Stimulated activated CD8-positive, alpha-beta memory T cell treated with anti-CD3 and anti-CD28 coated beads, Interleukin-15, amount 100 ng/mL, for 24 hours (primary cell): ENCODE measurements at places on chromosomes 2 and 18.

GRCh38 chr2:69055688-69056470, 42.9 kb downstream of the ANTXR1 start:
- DNase-seq, result no peak

DNA sequence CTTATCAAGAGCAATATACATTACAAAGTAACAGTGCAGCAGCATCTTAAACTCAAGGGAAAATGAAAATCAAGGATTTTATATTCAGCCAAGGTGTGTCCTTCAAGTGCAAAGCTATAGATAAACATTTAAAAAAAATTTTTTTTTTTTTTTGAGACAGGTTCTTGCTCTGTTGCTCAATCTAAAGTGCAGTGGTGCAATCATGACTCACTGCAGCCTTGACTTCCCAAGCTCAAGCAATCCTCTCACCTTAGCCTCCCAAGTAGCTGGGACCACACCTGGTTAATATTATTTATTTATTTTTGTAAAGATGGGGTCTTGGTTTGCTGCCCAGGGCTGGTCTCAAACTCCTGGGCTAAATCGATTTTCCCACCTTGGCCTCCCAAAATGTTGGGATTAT, 9.0 kb downstream of the CDKL4 start:
- no peak for DNase-seq

DNA sequence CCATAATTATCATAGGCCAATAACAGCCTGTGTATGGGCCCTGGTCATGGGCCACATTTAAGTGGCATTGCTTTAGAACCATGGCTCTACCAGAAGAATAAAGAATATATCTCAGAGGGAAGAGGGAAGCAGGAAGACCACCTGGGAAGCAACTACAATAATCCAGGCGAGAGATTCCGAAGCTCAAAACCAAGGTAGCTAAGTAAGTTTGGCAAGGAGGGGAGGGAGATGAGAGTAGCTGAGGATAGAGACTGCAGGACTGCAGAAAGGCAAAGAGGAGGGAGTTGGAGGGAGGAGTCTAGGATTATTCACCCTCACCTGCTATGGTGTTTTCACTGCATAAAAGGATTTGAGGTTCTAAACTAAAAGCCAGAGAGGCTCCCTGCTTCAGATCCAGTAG, 293.5 kb downstream of the SETBP1 start:
- no peak for DNase-seq

DNA sequence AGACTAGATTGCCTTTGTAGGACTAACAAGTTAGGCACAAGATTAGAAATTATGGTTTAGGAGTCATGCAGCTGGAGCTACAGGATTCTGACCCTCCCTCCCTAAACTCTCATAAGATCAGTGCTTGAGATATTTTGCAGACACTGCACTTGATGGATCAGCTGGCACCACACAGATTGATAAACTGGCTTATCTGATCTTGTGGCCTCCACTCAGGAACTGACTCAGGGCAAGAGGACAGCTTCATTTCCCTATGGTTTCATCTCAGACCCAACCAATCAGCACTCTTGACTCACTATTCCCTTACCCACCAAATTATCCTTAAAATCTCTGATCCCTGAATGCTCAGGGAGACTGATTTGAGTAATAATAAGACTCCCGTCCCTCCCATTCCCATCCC, 152.3 kb downstream of the DIS3L2 start:
- no peak for DNase-seq

GRCh38 chr18:76697441-76697901, 124.9 kb upstream of the ZNF236 start:
- DNase-seq, result no peak

GRCh38 chr2:73897934-73898333, 5.1 kb downstream of the ACTG2 start:
- DNase-seq, result no peak

DNA sequence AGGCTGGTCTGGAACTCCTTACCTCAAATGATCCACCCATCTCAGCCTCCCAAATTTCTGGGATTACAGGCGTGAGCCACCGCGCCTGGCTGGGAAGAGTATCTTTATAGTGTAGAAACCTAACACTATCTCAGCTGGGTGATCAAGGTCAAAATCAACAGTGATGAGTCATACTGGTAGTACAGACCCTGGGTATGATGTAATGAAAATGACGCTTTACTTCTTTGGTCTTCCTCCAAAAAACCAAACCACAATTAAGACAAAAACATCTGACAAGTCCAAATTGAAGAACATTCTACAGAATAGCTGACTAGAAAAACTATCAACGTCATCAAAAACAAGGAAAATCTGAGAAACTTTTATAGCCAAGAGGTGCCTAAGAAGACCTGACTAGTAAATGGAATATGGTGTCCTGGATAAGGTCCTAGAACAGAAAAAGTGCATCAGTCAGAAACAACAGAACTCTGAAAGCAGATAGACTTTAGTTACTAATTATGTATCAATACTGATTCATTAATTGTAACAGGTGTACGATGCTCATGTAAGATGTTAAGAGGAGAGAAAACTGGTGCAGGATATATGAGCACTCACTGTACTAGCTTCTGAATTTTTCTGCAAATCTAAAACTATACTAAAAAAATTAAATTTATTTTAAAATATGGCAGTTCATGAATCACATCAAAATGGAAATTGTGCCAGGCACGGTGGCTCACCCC, 25.4 kb downstream of the PDCL3 start:
- no peak for DNase-seq

- no peak for DNase-seq
These were observed 35.4 kb downstream of the STAT4 start for GRCh38 chr2:191115391-191115790.

DNA sequence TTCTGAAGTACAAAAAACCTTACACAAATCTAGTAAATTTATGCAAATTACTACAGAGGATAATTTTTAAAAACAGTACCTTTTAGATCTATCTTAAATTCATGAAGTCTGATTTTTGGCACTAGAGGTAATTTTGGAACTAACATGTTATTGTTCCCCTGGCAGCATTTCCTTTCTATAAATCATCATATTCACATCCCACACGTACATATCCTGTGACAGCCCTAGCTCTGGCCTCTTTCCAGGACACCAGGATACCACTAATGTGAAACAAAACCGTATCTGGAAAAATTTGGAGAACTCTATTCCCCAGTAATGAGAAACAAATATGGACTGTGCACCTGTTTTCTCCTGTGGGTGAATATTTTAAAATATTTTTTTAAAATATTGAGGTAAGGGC, 14.0 kb upstream of the BIRC6 start:
- DNase-seq, result no peak

DNA sequence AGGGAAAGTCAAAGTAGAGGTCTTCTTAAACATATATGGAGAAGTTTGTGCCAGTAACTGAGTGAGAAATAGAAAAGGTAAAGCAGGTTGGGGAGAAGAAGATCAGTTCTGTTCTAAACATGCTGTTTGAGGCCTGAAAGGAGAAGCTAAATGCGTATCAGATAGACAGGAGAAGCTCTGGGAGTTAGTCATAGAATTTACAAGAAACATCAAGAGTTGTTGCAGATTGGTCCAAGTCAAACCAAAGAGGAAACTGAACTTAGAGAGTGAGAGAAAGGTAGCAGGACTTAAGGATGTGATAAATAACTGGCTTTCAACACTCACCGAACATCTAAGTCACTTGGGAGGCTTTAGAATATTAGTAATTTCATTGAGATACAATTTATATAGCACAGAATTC, 29.2 kb upstream of the CERS6 start:
- no peak for DNase-seq

DNA sequence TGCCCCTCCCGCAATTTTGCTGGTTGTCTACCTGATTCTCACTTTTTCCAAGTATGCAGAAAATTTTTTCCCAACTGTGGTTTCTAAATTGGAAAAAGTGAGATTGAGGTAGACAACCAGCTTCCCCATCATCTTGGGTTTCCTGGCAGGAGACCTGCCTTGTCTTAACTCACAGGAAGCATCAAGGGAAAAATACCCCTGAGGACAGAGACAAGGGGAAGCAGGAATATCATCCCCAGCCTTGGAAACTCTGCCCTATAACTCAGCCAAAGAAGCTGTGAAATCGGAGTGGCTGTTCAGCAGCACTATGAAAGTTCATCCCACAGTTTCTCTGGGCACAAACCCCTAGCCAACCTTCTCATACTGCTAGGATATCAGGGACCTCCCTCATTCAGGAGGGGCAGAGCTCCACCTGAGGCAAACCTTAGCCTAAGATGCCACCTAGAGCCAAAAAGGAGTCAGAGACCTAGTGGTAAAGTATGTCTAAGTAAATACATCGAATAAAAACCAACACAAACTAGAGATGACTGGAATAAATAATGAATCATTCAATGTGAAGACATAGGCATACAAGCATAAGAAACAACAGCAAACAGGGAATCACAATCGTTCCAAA, 68.2 kb downstream of the ZSWIM2 start:
- DNase-seq, result no peak

DNA sequence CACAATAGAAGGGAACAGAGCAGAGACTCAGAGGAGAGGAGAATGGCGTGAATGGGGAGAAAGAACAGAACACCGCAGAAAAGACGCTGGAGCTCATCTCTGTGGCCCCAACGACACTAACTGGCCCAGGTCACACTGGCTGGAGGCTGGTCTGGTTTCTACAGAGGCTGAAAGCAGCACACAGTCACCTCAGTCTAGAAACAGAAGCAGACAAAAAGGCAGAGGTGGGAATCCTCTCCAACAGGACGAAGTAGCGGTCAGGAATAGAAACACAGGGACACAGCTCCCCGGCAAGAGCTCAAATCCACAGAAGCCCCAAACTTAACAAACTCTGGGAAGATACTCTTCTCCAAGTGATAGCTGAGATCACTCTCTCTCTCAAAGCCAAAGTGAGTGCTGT, 9.2 kb downstream of the SLC66A2 start:
- no peak for DNase-seq

GRCh38 chr2:11154016-11154922, 998 bp upstream of the SLC66A3 start:
- no peak for DNase-seq

DNA sequence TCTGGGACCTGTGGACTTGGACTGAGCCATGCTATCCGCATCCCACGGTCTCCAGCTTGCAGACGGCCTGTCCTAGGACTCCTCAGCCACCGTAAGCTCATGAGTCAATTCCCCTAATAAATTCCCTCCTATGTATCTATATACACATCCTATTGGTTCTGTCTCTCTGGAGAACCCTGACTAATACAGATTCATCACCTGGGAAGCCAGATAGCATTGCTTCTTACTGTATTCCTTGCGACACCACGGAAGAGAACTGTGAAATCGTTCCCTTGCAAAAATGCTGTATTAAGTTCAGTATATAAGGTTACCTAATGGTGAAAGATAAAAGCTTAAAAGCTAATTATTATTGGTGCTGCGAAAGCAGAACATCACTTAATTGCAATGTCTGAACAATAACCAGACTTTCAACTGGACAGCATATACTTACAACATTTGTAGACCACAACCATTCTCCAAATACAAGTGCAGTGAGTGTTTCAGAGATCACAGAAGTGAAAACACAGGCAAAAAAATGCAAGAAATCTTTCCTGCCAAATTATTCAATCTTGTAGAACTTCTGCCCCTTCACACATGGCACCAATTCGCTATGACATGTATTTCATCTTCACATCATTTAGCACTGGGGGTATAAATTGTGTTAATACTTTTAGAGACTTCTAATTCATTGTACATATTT, 352.9 kb downstream of the TXNL1 start:
- no peak for DNase-seq

GRCh38 chr18:45464619-45465018, 150.7 kb upstream of the SLC14A2 start:
- DNase-seq, result no peak

DNA sequence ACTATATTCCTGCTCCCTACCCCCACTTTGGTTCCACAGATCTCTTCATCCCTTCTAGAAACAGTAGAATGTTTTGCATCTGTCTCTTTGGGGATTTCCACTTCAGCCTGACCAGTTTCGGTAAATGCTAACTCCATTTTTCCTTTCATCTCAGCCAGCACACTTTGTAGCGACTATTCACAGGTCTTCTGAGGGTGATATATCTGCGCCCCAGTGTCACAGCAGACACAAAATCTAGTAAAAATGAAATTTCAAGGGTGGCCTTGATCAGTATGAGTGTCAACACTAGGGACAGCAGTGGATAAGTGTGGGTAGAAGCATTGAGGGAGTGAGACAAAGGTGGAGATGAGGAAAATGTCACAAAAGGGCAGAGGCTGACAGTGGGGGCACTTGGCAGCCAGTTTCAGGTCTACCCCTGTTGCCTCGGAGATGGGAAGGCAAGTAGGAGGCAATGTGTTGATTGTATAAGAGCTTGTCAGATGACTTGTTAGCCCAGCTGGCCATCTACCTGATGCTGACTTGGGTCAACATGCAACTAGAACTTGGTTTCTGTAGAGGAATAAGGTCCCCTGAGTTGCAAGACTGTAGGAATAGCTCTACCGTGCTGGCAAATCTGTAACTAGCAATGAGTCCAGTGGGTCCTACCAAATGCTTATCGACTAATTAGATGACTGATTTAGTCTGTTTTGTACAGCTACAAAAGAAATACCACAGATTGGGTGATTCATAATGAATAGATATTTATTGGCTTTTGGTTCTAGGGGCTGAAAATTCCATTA, 60.7 kb downstream of the CXCR4 start:
- no peak for DNase-seq

DNA sequence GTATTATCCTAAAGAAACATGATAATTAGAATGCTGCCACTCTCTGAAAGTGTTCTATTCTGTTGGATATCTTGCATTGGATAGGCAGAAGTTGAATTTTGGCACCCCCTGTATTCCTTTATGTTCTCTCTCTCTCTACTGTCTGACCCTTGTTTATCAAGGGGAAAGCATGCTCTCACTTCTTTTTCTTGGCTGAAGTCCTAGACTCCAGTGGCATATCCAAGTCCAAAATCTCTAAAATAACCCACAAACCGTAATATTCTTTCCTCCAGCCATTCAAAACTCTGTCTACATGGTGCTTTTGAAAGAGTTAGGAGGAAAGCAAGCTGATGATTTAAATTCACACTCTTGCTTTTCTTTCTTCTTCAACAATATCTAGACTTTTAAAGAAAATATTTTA, 669.7 kb downstream of the TDRD15 start:
- no peak for DNase-seq

- no peak for DNase-seq
These were observed 203.4 kb downstream of the CTNNA2 start for GRCh38 chr2:79716266-79716665.

- no peak for DNase-seq
These were observed 518.3 kb downstream of the XIRP2 start for GRCh38 chr2:167406558-167406957.
